ENCODE measurements at places on chromosomes 13 and 19. TPM values are rescaled to one million over a fixed set of nuclear protein-coding genes. Genes with fewer than 3 reads are reported as not detected.

DNA sequence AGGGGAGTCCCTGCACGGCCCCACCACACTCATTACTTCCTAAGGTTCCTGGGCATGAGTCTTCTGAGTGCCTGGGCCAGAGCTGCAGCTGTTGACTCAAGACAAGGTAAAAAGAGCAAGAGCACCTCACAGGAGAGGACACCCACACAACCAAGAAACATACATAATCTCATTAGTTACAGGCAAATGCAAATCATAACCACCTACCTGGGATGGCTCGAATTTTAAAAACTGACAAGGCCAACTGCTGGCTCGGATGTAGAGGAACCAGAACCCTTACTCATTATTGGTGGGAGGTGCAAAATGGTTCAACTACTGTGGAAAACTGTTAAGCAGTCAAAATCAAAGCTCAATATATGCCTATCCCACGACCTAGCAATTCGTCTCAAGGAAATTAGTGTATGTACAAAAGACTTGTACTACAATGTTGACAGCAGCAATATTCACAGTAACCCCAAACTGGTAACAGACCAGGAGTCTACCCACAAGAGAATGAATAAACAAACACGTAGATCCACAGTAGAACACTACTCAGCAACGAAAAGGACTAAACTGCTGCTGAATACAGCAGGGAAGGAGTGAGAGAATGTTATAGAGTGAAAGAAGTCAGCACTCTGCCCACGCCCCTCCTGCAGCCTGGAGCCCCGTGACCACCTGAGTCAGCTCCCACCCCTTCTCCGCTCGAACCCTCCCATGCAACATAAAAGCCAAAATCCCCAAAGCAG is 15.8 kb downstream of the AKT2 start:
- no peak for DNase-seq

Gene ELSPBP1
- 0.32 TPM for polyA plus RNA-seq

- no peak for DNase-seq
Measured at GRCh38 chr19:22608441-22608840, 25.7 kb upstream of the ZNF492 start.

Gene IQCN
- 5.0 TPM for polyA plus RNA-seq

Gene CRX
- 0.05 TPM for polyA plus RNA-seq

Gene DACH1
- 2.7 TPM for polyA plus RNA-seq

DNA sequence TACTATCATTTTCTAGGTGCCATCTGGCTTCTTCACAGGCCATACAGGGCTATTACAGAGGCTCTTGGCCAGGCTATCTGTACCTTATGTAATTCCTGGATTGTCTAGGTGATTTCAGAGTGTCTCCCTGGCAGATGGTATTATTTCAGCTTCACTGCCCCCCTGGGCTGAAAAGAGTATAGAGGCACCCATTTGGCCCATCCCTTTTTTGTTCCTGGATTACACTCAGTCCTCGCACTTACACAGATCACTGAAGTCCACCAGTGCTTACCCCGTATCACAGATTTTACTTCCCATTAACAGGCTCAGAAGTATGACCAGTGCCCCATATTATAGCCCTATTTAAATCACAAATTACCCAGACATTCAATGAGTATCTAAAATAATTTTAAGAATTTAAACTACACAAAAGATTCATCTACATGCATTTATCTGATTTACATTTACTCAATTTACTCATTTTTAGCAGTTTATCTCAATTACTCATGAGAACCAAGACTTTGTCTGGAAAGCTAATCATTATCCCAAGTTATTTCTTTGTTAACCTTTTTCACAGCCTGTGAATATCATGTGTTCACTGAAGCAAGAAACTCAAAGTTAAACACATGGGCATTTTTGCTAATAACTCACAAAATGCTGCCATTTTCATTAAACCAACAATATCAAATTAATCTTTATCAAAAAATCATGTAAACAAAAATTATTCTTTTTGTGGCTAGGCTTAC is 121.0 kb downstream of the PCDH20 start:
- no peak for DNase-seq

GRCh38 chr19:47885067-47885463 is 1.1 kb downstream of the SULT2A1 start:
- no peak for DNase-seq

DNA sequence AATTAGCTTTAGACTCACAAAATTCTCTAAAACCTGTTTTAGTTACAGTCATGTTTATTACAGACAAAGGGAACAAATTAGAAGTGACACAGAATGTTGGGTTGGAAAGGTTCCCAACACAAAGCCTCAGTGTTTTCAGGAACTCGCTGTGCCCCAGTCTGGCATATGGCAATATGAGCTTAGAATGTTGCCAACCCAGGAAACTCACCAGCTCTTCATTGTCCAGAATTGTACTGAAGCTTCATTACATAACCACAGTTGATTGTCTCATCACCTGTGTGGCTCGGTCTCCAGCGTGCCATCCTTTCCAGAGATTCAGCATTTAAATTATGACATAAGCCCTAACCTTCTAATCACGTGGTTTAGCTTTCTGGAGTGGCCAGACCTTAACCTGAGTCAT is 19.1 kb downstream of the ZNF264 start:
- no peak for DNase-seq

DNA sequence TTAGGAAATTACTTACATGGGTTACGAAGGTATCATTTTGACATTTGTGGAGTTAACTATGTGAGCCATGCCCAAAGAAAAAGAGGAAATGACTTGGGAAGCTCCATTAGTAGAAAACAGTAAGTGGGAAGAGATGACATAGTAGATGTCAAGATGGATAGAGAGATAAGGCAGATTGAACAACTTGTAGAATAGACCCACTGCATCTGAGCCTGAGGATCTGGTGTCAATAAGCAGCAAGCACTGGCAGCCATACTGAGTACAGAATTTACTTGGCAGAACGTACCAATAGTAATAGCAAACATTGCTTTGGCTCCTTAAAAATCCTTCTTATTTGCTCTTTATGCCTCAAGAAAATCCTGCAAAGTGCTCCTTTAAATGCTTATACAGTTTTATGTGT is 203.8 kb downstream of the GPC6 start:
- DNase-seq: no peak

GRCh38 chr19:662207-662961 is 630 bp downstream of the RNF126 start:
- DNase-seq: peak; percentile 54

Gene CEACAM4
- polyA plus RNA-seq: 1.9 TPM

- no peak for DNase-seq
Measured at GRCh38 chr19:31616031-31616430, 266.8 kb upstream of the TSHZ3 start.

DNA sequence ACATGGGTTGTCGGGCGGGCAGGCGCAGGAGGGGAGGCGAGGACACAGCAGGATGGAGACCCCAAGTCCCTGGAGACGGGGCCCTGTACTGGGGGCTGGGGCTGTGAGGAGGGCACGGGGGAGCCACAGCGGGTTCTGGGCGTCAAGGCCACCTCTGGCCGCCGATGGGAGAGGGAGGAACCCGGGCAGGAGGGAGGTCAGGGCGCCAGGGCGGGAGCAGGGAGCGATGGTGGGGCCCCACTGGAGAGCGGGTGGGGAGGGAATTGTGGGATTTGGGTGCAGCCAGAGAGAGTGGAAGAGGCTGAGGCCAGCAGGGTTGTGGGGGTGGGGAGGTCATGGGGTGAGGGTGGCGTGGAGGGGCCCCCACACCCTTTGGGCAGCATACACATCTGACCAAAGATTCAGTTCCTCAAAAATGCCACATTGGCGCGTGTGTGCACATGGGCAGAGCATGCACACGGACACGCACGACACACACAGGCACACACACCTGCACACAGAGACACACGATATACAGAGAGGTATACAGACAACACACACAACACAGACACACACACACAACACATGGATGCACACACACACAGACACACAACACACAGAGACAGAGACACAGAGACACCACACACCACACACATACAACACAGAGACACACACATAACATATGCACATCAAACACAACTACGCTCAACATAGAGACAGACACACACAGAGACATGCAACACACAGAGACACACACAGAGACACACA is 54.9 kb downstream of the AP1M1 start:
- no peak for DNase-seq

- no peak for DNase-seq
Measured at GRCh38 chr13:109818886-109819285, 32.5 kb upstream of the IRS2 start.

- DNase-seq: no peak
Measured at GRCh38 chr13:98466634-98467236, 110.2 kb downstream of the STK24 start.

GRCh38 chr13:112362021-112362420 is 14.1 kb upstream of the SPACA7 start:
- DNase-seq: no peak

- no peak for DNase-seq
Measured at GRCh38 chr19:13968999-13969398, 16.7 kb downstream of the DCAF15 start.

- no peak for DNase-seq
Measured at GRCh38 chr19:58091251-58091995, 6.6 kb downstream of the ZSCAN18 start.

GRCh38 chr19:38492181-38492813 is 58.8 kb downstream of the RYR1 start:
- no peak for DNase-seq

- DNase-seq: no peak
Measured at GRCh38 chr13:101493541-101493940, 41.1 kb downstream of the ITGBL1 start.

GRCh38 chr13:95743192-95743591 is 66.3 kb downstream of the DNAJC3 start:
- DNase-seq: no peak

GRCh38 chr19:10290876-10291553 is 1.3 kb downstream of the ICAM5 start:
- peak; percentile 45 for DNase-seq

Gene CD70
- 11.1 TPM for polyA plus RNA-seq

- DNase-seq: no peak
Measured at GRCh38 chr13:72255908-72256307, 388.9 kb upstream of the DACH1 start.

Gene SSC5D
- polyA plus RNA-seq: 1.8 TPM
